CD4-positive, alpha-beta T cell treated with Interleukin-2 at 100 ng/mL for 4 hours (primary cell): ENCODE measurements at places on chromosomes 2 and 18.
A peak's percentile ranks its signal among the peaks of the same experiment; 100 is the strongest.

DNA sequence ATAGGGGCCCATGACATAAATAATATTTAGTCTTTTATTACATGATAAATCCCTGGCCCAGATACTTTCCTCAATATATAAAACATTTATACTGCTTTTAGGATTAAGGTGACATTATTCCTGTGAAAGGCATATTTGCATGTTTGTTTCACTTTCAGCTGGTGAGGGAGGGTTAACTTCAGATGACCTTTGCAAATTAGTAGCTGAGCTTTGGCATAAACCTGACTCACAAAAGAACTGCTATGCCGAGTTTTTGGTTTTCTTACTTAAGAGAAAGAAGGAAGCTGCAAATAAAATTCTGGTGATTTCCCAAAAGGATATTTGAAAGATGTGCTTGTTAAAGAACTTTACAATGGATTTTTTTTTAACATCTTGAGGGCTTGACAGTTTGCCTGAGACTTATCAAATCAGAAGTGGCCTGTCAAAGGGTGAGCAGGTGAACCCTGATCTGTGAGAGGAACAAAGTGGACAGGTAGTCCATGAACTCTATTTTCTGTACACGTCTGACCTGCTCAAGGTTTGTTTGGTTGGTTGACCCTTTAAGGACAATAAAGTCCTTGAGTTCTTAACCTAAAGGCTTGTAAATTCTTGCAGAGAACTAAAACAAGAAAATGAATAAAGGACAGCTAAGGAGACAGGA lies 93.5 kb downstream of the FAM124B start:
- no peak for DNase-seq

- DNase-seq, result no peak
These were observed 187.4 kb downstream of the TMEM18 start for GRCh38 chr2:489838-490237.

DNA sequence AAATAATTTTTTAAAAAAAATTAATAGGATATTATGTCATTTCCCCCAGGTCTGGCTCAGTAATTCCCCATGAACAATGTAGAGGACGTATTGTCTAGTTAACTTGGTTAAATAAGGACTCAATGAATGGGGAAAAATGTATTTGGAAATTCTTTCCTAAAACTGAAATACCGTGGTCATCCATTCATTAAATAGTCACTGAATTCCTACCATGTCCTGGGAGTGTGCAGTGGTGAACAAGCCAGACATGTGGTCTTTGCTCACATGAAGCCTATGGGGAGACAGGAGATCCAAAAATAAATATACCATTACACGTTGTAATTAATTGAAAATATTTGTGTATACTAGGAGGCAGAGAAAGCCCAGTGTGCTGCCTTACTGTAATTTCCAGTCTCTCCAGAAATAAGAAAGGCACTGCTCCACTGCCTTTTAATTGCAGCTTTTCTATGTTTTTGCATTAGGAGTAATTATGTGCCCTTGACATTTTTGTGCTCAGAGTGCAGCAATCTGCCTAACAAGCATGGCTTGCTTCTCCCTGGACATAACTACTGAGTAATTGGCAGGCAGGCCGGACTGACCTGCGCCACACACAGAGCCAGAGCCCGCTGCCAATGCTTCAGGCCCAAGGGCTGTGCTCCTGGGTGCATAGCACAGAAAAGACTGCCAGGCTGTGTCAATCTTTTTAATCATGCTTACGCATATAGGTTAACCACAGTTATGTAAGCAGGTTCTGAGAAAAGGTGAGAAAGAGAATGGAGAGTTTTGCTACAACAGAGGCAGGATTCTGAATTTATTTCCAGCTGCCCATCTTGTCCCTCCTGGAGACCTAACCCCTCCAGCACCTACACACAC lies 22.2 kb upstream of the TTC39C start:
- peak; percentile 79 for DNase-seq

DNA sequence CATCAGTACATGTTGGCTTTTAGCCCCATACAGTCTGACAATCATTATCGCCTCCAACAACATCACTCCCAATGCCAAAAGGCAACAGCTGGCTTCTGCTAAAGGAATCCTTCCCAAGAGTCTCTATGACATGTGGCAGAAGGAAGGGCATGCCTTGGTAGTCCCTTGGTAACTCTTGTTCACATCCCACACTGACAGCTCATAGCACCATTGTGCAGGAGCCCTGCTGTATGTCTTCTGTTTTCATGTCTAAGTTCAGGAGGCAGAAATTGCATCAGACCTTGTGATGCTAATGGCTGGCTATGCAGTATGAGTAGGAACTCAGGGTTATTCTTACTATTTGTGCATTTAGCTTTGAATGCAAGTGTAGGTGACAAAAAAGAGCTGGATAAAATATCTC lies 392.1 kb downstream of the PTH2R start:
- no peak for DNase-seq
